Stimulated activated CD4-positive, alpha-beta T cell treated with anti-CD3 and anti-CD28 coated beads, TNF-alpha, amount 100 ng/mL, for 4 hours (primary cell): ENCODE measurements at places on chromosomes 1 and 21.
A peak's percentile ranks its signal among the peaks of the same experiment; 100 is the strongest.

GRCh38 chr1:18484721-18485120 lies 4.0 kb downstream of the KLHDC7A start:
- DNase-seq: no peak

- no peak for DNase-seq
Observed at GRCh38 chr1:206649261-206649921, 14.1 kb downstream of the DYRK3 start.

DNA sequence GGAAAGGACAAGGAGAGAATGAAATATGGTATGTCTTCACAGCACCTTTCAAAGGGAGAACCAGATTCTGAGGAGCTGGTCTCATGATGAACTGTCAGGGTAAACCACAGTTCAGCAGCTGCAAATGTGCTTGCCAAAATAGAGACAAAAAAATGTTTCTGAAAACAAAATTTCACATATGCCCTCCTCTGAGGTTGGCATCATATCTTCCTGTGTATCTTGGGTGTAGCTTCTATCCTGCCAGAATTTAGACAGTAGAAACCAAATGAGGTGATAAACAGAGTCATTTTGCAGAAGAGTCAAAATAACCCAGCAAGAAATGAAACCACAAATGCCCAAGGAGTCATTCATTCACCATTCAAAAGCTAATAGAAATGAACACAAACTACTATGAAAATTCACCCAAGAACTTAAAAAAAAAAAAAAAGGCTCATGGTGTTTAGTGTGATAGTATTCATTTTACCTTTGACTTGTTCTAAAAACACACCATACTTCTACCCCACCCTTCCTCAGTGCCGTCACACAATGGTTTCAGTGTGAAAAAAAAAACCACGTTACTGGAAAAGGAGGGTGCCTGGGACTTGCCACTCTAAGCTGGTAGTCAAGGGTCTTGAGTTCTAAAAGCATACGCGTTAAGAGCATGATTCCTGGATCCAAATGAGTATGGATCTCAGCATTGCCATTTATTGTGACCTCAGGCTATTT lies 18.5 kb downstream of the SELL start:
- no peak for DNase-seq

DNA sequence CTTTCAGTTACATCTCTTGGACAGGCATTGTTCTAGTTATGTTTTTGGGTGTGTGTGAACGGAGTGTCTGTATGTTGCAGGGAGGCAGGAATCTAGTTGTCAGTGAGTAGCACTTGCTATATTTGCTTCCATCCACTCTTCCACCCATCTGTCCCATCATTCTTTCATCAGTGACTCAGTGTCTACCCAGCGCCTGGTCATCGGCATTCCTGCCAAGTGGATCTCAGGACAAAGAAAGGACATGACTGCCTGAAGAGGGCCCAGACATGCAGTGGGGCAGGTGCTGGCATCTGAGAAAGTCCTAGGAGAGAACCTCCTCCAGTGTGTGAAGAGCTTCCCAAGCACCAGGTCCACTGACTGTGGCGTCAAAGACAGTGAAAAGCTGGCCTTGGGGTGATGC lies 27.3 kb upstream of the MAGOH start:
- no peak for DNase-seq

GRCh38 chr1:28031173-28031572 lies 57.2 kb downstream of the EYA3 start:
- no peak for DNase-seq

GRCh38 chr1:77282187-77282865 lies 507 bp downstream of the AK5 start:
- no peak for DNase-seq

DNA sequence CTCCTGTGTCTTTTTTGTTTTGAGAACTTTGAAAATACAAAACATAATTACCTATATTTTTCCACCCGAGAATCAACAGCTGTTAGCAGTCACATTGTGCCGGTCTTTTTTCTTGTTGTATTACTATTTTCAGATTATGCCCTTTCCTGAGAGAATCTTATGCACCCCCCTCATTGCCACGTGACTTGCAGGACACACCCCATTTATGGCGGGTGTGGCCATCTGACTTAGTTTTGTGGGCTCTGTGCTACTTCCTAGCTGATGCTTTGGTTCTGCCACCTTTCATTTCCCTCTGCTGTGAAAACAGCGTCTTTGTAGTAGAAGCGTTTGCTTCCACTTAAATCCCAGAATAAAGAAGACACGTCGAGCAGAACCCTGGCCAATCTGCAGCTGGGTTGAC lies 82.8 kb upstream of the SOX13 start:
- DNase-seq: no peak

DNA sequence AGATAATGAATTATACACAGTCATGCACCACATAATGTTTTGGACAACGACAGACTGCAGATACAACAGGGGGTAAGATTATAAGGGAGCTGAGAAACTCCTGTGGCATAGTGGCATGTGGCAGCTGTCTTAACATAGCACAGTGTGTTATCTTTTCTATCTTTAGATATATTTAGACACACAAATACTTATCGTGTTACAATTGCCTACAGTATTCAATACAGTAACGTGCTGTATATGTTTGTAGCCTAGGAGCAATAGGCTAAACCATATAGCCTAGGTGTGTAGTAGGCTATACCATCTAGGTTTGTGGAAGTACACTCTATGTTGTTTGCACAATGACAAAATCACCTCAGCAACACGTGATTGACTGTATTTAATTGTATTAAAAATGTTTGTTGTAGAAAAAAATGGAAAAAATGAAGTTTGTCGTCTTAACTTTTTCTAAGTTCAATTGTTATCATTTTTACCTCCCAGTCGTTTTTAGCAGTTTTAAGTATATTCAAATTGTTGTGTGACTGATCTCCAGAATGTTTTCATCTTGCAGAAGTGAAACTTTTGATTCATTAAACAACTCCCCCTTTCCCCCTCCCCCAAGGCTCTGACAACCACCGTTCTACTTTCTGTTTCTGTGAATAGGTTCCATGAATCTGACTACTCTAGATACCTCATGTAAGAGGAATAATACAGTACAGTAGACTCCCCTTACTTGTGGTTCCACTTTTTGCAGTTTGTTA lies 351.0 kb upstream of the B3GALT2 start:
- DNase-seq: peak; percentile 47

DNA sequence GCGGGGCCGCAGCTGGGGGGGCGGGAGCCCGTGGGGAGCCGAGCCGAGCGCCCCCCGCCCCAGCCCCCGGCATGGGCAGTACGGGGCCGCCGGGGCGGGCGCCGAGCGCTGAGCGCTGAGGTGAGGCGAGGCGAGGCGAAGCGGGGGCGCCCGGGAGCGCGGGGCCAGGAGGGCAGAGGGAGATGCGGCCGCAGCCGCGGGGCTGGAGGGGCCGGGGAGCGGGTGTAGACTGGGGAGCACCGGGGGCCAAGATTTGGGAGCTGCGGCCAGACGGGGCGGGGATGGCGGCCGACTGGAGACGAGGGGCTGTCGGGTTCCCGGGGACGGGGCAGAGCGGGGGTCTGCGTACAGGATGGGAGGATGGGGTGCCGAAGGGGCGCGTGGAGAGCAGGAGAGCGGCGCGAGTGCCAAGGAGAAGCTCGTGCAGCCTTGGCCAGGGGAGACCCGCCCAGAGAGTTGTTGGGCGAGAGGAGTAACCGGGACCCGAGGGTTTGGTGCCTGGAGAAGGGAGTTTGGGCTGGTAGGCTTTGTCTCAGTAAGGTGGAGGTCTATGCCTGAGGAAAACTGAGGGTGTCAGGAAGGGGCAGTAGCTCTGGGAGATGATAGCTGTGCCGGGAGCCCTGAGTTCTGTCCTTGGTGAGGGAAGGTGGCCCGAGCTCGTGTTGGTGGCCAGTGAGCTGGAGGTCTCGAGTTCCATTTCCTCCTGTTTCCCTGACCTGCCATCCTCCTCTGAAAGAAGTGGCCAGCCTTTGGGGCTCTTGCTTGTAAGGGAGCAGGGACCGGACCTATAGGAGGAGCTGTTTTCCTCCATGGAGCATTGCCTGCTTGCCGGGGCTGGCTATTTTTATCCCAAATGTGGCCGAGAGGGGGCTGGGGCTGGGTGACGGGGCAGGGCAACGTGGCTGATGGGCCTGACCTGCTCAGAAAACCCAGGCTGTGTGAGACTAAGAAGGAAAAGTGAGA lies 539 bp downstream of the ATP8B2 start:
- no peak for DNase-seq

GRCh38 chr1:53469373-53469772 lies 10.2 kb downstream of the DMRTB1 start:
- no peak for DNase-seq

DNA sequence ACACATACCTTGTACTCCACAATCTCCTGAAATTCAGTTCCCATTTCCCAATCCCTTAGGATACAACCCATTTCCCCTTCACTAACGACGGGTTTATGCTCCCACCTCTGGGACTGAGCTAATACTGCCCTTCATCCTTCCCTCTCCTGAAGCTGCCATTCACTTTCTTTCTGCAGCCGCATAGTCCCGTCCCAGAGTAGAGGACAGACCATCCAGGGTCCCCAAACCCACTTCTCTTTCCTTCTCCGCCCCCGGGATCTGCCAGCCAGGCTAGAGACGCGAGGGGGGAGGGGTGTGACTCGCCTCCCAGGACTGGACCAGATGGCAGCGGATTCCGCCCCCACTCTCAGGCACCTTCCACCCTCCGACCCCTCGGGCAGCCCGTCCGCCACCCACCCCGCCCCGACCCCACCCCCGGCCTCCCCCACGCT lies 679 bp downstream of the ABL2 start:
- DNase-seq: peak; percentile 15

- DNase-seq: peak; percentile 29
Observed at GRCh38 chr21:14773777-14774345, 227.7 kb upstream of the SAMSN1 start.
